Vagina (tissue), 2 donors: ENCODE measurements at places on chromosomes 4 and X.

DNA sequence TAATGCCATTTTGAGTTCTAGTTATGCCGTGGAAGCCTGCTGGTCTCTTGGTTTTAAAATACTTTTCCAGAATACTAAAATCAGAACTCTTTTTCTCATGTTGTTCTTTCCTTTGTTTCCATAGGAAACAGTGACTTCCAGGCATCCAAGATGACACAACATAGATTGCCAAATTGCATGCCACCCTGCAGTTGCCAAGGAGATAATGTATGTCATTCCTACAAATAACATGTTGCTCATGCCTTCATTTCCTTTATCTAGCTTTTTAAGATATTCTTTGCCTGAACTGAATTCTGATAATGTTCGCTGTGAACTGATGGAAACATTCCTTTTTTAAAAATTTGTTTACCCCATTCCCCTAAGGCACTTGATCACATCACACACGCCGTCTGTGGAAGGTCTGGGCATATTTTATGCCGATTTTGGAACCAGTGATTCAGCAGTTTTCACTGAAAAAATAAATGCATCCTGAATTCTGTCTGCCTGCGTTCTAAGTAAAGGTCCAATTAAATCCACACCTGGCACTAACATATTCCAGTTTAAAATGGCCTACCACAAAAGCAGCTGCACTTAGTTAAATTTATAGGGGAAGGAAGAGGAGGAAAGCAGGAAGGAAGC, 38.0 kb upstream of the COX7B2 start:
- DNase-seq: no peak

DNA sequence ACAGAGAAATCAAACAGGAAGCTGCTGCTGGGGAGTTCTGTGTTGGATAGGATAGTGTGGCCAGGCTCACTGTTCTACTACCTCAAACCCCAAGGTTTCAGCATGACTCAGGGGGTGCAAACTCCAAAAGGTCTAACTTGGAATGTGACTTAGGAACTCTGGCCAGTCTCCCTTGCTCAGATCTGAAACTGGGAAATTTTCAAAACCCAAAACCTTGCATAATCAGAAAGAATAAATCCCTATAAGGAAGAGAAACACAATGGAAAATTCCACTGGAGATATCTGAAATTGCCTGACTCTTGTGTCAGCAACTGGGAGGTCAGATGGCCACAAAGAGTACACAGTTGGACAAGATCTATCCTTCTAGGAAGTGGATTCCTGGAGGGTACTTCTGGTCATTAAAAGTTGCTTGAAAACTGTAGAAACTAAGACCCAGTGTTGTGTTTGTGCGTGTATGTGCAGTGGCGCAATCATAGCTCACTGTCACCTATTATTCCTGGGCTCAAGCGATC, 58.0 kb downstream of the PPEF2 start:
- DNase-seq: no peak

DNA sequence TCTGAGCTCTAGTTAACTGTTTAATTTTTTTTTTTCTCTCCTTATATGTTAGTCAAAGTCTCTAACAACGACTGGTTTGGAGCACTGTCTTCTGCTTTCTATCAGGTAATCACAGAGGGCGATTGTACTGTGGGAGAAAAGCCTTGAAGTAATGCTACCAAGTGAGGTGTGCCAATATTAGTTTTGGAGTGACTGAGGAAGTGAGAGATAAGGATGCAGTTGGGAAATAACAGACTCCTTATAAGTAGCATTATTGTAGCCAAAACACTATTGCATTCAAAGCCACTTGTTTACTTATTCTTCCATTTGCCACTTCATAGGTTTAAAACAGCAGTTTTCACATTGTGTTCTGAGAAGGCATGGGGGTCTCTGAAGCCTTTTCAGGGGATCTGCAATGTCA, 79.1 kb upstream of the SLC6A14 start:
- no peak for DNase-seq

- DNase-seq: no peak
Measured at GRCh38 chrX:12877386-12877785, 10.5 kb downstream of the TLR7 start.

GRCh38 chr4:26410385-26411293, 79.6 kb downstream of the CCKAR start:
- DNase-seq: no peak

GRCh38 chrX:115602729-115603389, 41.9 kb downstream of the PLS3 start:
- DNase-seq: no peak

DNA sequence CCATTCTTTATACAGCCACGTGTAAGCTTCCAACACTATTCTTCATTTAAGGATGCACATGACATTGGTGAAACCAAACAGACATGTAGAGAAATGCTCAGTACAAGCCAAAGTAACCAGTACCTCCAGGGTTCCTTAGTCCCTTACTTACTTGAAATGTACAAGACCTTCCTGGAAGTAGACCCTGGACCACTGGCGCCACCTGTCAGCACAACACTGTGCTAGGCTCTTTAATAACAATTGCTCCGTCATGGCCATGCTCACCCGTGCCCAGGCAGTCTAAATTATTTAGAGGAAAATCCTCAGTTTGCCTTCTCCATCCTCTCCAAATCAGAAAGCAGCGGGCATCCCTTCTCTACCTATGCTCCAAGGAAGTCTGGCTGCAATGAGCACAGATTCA, 52.7 kb downstream of the ADGRA3 start:
- DNase-seq: no peak

- no peak for DNase-seq
Measured at GRCh38 chrX:46866726-46867125, 29.9 kb downstream of the RP2 start.

- DNase-seq: no peak
Measured at GRCh38 chrX:86039625-86040568, 7.5 kb downstream of the CHM start.

GRCh38 chr4:139951021-139951420, 203.0 kb downstream of the MAML3 start:
- no peak for DNase-seq

DNA sequence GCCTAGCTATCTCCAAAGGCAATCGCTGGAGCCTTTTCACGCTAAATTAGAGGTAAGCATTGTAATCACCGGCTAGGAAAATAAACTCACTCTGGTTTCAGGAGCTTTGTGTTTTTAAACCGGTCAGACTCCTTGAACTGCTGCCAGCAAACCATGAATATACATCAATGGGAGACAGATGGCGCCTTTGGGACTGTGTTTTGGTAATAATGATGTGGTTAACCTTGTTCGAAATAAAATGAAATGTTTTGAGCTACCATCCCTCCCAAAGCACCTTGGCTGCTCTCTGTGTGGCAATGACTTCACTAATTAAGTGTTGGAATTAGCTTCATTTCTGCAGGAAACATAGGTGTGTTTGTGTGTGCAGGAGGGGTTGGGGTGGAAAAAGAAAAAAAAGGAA, 65.3 kb downstream of the CLNK start:
- DNase-seq: no peak

GRCh38 chr4:95304898-95305297, 243.9 kb downstream of the UNC5C start:
- no peak for DNase-seq

GRCh38 chr4:186920483-186920882, 196.8 kb upstream of the FAT1 start:
- no peak for DNase-seq

- DNase-seq: no peak
Measured at GRCh38 chr4:183072176-183072575, 26.9 kb upstream of the WWC2 start.

- DNase-seq: no peak
Measured at GRCh38 chr4:80197601-80198440, 518 bp downstream of the PRDM8 start.

- DNase-seq: no peak
Measured at GRCh38 chrX:46381630-46382029, 163.6 kb downstream of the ZNF674 start.

GRCh38 chr4:40334591-40335524, at the start of gene CHRNA9:
CHRNA9 (plus strand) TSS chr4:40335333; CDS start chr4:40335468, 135 bp downstream.
- no peak for DNase-seq

DNA sequence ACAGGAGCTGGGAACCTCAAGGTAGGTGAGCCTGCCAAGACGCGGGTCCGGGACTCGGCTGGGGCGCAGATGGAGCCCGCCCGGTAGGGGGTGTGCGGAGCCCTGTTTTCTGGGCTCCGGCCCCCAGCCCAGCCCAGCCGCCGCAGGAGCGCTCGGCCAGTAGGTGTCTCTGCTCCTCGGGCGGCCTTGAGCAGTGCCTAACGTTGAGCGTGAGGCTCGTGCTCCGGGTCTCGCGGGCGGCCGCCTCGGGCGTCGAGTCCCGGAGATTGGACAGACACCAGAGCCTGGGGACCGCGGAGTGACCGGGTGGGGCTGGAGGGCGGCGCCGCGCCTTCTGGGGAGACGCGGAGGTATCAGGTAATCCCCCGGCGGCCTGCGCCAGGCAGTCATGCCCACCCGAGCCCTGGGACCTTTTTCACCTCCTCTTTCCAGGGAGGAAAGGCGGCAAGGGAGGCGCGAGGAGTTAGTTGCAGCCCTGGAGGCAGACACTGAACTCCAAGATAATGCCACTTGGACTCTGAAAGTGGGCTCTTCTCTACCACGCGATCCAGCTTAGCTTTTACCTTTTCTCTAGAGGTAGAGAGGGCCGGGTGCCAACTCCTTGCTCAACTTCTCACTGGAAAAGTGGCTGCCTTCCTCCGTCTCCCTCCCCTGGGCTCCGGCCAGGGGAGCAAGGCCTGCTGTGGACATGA, 14.5 kb upstream of the FGG start:
- no peak for DNase-seq
